T-cell (primary cell): ENCODE measurements at places on chromosomes 6 and 20.

DNA sequence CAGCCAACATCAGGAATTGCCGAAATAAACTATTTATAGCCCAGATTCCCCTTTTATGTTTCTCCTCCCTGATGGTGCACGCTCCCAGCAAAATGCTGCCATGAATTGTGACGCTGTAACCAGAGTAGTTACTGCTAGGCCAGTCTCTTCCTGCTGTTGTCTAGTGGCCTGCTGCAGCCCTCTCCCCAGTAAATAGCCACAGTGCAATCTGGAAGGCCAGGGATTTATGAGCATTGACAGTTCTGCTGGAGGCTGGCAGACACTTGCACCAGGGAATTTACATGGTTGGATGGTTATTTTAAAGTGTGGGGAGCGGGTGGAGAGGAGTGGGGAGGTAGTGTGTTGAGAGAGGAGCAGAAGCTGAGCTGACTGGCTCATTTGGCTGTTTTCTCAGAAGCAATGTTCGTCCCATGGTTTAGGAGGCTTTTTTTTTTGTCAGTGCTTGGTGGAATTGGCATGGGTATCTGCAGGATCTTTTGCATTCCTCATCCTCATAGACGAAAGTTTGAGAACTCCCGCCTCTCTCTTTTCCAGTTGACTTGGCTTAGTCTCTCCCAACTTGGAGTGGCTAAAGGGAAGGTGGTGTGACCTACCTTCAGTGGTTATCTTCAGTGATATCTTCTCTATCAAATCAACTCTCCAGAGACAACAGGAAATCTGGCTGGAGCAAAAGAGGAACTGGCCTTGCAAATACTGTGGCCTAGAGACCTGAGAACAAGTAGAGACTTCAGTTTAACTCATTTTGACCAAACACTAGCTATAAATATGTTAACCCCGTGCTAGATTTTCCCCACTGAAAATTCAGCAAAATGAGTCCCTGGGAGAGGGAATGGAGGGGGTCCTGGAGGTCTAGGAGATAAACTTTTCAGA lies 99.3 kb upstream of the VSTM2L start:
- no peak for DNase-seq

DNA sequence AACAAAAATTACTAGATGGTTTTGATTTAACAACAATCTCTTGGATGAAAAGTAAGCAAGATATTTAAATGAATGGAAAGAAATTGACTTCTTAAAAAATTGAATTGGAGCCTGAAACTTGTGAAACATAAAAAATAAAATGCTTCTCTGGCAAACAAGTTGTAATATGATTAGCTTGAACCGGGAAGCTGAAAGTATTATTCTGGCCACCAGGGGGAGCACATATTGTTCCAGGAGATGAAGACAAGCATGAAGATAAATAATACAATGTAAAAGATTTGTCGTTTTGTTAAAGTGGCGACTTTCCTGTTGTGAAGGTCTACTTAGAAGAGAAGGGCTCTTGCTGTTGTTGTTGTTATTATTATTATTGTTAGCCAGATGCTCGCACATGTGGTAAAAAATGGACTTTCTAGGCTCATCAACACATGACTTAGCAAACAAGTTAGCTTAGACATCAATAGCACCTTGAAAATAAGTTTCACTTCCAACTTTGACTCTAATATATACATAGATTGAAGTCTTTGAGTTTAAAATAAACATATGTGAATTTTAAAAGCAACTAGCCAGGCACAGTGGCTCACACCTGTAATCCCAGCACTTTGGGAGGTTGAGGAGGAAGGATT lies 14.2 kb downstream of the PAX1 start:
- no peak for DNase-seq

GRCh38 chr6:116485559-116486184 lies 24.5 kb downstream of the CALHM6 start:
- DNase-seq = no peak

GRCh38 chr6:144660561-144661115 lies 375.5 kb downstream of the UTRN start:
- no peak for DNase-seq
